Amniotic stem cell (primary cell): ENCODE measurements at places on chromosomes 1 and 21.
A peak's percentile ranks its signal among the peaks of the same experiment; 100 is the strongest.

DNA sequence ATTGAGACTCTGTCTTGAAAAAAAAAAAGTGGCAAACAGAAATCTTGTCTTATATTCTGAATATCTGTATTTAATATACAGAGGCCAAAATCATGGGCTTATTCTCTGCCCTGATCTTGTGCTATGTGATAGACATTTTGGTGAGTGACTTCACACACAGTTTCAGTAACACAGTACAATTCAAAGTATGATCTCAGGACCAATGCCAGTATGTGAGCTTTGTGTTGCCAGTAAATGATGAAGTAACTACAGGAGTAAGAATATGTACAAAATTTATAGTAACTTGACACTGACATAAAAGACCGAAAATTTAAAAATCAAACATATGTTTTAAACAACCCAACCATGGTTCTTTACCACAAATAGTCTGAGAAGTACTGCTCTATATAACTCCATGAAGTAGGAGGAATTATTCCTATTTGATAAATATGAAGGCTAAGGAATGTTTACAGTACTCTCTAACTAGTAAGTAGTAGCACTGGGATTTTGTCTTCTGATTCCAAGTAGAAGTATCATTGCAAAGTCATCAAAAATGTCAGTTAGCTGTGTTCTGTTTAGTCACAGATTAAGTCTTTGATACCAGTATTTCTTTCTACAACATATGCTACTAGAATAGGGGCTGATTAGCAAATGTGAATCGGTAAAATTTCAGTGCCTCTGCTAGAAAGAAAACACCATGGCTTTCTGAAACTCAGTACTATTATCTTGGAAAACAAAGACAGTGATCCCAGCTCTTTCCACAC is 25.3 kb downstream of the DPH5 start:
- DNase-seq = no peak

- no peak for DNase-seq
Observed at GRCh38 chr1:212244441-212244840, 40.8 kb upstream of the PPP2R5A start.

DNA sequence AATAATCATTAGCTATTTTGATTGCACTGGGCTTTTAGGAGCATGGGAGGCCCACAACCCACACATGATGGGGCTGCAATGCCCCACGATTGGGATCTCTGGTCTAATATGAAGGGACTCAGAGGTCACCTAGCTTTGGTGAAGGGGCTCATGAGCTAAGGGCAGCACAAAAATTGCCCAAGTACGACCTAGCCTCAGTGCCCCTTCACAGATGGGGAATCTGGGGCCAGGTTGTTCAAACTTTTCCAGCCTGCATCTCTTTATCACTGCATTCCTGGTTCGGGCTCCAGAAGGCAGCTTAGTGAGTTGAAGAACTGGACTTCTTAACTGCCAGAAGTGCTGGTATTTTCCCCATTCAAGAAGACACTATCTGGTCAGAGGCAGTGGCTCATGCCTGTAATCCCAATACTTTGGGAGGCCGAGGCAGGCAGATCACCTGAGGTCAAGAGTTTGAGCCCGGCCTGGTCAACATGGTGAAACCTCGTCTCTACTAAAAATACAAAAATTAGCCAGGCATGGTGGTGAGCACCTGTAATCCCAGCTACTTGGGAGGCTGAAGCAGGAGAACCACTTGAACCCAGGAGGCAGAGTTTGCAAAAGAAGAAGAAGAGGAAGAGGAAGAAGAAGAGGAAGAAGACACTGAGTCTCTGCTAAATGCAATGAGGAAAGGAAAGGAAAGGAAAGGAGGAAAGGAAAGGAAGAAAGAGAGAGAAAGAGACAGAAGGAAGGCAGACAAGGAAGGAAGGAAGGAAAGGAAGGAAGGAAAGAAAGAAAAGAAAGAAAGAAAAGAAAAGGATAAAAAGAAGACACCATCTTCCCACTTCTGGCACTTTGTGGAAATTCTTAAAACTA is 258.5 kb upstream of the IRF2BP2 start:
- no peak for DNase-seq

DNA sequence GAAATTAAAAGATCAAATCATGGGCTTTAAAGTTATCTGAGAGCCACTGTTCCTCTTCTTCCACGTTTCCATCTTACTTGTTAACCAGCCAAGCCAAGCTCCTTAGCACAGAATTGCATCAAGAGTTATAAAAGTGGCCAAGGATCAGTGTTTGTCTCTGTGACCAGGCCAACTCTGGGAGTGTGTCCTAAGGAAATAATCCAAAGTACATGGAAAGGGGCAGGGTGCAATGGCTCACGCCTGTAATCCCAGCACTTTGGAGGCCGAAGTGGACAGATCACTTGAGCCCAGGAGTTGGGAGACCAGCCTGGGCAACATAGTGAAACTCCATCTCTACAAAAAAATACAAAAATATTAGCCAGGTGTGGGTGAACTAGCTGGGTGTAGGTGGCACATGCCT is 10.0 kb upstream of the MPZL1 start:
- no peak for DNase-seq

- DNase-seq = no peak
Observed at GRCh38 chr1:118504221-118504644, 319.2 kb upstream of the SPAG17 start.

DNA sequence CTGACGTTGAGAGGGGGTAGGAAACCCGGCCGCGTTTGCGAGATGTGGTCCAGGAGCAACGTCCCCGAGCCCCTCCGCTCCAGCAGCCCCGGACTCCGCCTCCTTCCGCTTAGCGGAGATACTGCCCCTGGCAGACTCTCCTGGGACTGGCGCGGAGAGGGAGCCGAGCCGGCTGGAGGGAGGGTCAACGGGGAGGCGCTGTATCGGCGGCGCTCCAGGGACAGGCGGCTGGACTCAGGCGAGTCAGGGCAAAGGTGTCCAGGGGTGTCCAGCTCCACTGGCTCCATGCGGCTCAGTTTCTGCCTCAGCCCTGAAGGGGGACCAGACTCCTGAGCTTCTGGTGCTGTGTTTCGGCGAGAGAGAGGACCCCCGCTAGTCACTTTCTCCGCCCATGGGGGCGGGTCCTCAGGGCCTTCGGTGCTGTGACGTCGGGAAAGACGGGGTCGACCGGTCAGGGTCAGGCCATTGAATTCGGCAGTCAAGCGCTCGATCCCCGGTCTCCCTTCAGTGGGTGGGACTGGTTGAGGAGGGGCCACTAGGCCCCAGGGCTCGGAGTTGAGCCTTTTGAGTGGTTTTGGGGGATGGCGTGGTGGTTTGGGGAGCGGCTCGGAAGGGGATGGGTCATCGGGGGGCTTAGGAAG is 2.8 kb upstream of the LIX1L start:
- no peak for DNase-seq

GRCh38 chr1:226210571-226211176 is 12.8 kb upstream of the MIXL1 start:
- DNase-seq = no peak

GRCh38 chr1:1946540-1946939 is 27.5 kb upstream of the TMEM52 start:
- DNase-seq = no peak

GRCh38 chr1:48936436-48936835 is 159.7 kb upstream of the BEND5 start:
- DNase-seq = no peak

- DNase-seq = peak; percentile 79
Observed at GRCh38 chr1:228102791-228103620, at the start of gene C1orf35. Gene C1orf35 (minus strand): TSS chr1:228103325. CDS start chr1:228103227, 98 bp downstream.

DNA sequence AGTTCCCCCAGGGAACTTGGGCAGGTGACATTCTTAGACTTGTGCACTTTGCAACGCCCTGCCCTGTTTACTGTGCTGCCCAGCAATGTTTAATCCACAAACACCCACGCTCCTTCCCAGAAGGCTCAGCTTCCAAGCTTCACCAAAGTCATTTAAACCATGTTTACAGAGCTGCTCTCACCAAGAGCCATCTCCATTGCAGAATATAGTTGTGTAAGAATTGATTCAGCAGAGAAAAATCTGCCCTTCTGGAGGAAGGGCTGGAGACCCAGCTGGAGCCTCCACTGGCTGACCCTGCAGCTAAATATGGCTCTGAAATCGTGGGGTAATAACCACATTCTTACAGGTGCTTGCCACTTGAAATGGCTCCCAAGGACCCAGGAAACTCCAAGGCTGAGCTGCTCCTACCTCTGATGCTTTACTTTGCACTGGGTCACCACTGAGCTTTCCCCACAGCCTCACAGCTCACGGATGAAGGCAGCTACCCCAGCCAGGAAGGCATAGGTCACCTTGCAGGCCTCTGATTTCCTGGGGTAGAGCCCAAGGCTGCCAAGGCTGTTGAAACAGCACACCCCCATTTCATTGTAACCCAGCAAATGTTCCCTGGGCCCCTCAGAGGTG is 8.7 kb downstream of the CAPN2 start:
- peak; percentile 56 for DNase-seq

DNA sequence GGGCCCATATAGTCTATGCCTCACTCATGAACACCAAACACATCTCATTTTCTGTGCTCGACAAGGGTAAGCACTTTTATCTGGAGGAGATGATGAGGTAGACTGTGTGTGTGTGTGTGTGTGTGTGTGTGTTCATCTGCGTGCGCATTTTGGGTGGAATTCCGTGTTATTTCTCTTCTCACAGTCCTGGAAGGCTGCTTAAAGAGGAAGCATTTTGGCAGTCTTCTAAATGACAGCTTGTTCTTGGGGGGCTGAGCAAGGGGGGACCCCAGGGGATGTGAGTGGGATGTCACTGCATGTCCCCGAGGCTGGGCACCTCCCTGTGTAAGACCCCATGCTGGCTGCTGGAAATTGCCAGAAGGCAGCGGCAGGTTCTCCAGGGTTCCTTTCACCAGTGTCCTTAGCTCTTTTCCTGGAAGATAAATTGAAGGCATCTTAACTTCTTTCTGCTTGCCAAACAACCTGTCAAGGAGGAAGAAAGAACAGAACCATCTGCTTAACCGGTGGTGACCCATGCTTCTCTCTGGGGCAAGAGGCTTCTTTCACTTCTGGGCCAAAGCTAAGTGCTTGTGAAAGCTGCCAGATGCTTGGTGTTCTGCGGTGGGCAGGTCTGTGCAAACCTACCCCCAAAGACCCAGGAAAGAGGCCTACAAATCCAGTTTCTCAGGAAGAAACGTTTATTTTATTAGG is 9.9 kb upstream of the RD3 start:
- no peak for DNase-seq

DNA sequence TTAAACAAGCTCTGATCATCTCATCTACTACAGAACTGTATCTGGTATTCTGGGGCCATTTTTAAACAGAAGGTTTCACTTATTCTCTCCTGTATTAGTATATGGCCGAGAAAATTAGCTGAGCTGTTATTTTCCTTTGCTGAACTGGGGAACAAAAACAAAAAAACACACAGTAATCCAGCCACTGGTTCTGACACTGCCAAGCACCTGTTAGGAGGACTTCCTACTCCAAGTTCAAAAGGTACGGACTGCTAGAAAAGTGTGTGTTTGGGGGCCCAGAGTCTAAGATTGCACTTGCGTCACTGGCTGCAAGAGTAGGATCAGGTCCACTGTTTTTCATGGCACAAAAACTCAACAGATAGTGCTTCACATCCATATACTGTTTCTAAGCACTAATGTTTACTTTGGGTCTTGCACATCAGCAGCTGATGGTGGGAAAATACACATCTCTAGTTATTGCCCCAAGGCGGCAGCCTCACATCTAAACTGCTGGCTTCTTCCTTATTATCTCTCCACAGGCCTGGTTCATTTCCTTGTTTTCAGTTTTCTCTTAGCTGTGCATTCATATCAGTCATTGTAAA is 226.1 kb downstream of the FGGY start:
- DNase-seq = no peak

- peak; percentile 2 for DNase-seq
Observed at GRCh38 chr1:78536427-78536826, 45.7 kb downstream of the PTGFR start.

DNA sequence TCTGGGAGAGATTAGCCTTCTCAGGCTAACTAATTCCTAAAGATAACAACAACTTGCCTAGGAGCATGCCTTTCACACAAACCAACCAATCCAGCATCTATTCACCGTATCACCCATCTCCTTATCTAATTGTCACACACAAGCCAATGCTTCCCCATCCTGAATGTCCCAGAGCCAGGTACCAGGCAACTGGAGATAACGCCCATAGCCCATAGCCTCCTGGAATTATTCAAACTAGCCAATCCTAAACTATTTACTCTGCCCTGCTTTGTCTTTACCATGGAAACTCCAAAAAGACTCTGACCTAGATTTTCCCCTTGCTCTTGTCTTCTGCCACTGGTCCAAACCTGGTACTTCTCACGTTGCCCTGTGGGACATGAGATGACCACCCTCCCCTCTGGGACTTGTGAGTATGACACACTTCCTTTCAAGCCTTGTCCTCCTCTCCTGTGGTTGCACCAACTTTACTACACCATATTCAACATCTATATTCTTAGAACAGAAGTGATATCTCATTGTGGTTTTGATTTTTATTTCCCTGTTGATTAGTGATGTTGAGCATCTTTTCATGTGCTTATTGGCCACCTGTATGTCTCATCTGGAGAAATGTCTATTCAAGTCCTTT is 8.8 kb upstream of the ATG4C start:
- no peak for DNase-seq

GRCh38 chr1:14479865-14480264 is 118.6 kb upstream of the KAZN start:
- no peak for DNase-seq

DNA sequence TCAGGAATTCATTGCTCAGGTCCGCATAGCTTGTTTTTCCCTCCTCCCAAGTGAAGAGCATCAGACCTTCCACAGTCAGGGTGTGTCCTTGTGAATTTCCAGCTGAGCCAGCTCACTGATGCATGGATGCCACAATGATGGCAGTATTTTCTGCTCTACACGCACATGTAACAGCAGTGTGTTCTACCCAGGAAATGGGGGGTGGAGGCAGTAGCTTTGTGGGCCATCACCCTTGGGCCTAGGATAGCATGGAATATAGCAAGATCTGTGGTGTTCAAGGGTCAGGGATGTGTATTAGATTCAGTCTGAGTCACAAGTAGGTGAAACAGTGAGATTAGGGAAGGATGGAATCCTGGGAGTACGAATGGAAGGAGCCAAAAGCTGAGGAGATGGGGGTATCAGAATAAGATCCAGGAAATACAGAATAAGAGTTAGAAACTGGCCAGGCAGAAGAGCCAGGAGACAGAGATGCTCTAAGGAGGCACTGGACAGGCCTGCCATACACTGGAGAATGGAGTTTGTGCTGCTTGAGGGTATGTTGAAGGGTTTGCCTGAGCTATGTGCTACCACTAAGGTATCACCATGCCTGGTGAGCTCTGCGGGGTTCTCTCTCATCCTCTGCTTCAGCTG is 90.6 kb upstream of the CNIH3 start:
- no peak for DNase-seq

DNA sequence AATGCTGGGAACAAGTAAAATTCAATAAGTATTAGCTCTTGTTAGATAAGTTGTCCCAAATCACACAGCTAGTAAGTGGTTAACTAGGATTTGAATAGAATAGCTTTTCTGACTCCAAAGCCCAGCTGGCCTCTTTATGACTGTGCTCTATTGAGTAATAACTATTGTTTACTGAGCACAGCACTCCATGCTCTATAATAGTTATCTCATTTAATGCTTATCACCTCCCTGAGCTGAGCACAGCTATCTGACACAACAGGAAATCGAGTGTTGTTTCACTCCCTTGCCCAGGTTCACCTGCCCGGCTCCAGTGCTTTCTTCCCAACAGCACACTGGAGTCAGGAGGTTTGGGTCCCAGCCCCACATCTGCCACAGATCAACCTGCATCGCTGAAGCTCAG is 38.8 kb upstream of the STMN1 start:
- DNase-seq = no peak

- no peak for DNase-seq
Observed at GRCh38 chr1:204350312-204350711, 9.4 kb downstream of the PLEKHA6 start.

- DNase-seq = no peak
Observed at GRCh38 chr1:149844101-149844500, 55.3 kb upstream of the BOLA1 start.

- no peak for DNase-seq
Observed at GRCh38 chr1:186901631-186902030, 72.9 kb downstream of the PLA2G4A start.
